Breast epithelium (tissue), 4 donors: ENCODE measurements at places on chromosomes 6 and 20. TPM values are rescaled to one million over a fixed set of nuclear protein-coding genes. Genes with fewer than 3 reads are reported as not detected.
A peak's percentile ranks its signal among the peaks of the same experiment; 100 is the strongest.

Gene CST5
- total RNA-seq, result not detected

Gene DNPH1
- 46.5 TPM for total RNA-seq

Gene PSMB9
- total RNA-seq, result 25.9 TPM

Gene MYB
- 1.1 TPM for total RNA-seq

Gene CGAS
- 3.7 TPM for total RNA-seq

Gene DEFB124
- total RNA-seq, result not detected

Gene TCP11
- not detected for total RNA-seq

Gene NNAT
- 9.7 TPM for total RNA-seq

Gene OR12D3
- not detected for total RNA-seq

Gene RRAGD
- 12.8 TPM for total RNA-seq

Gene TMEM63B
- total RNA-seq, result 16.7 TPM

DNA sequence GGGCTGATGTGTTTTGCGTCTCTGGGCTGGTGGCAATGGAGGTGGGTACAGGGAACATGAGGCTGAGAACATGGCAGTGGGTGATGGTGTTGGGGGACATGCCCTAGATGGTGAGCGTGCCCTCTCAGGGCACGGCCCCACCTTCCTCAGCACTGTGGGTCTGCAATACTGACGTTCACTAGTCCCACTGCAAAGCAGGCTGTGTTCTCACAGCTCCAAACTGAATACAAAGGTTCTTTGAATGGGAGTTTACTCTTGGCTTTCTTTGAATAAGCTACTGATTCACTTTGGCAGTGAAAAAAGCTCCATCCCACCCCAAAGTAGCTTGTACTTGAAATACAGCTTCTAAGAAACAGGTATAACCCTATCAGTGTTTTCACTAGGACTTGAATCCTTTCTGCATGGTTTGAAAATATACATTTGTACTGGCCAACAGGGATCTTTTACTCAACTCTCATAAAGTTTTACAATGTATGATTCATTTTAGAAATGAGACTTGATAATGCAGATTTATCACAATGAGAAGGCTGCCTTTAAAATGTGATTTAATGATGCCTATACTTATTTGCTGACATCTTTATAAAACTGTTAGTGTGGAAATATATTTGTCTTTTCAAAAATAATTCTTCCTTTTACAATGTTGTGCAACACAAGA, 400.7 kb downstream of the ZFAND3 start:
- no peaks in the 10 kb centered on the region for H3K4me1 ChIP-seq
- no peak overlapping the region for H3K27ac ChIP-seq
- no peaks in the 10 kb centered on the region for H3K27me3 ChIP-seq
- no peak overlapping the region for H3K4me3 ChIP-seq

DNA sequence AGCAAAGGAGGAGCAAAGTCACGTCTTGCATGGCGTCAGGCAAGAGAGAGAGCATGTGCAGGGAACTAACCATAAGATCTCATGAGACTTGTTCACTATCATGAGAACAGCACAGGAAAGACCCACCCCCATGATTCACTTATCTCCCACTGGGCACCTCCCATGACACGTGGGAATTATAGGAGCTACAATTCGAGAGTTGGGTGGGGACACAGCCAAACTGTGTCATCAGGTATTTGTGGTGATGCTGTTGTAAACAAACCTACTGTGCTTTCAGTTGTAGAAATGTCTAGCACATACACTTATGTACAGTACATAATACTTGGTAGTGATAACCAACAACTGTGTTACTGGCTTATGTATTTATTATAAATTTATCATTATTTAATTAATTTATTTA, 128.3 kb downstream of the UTRN start:
- H3K27ac ChIP-seq, result no peak overlapping the region
- no peaks in the 10 kb centered on the region for H3K4me1 ChIP-seq
- H3K4me3 ChIP-seq, result no peak overlapping the region
- DNase-seq, result no peak
- no peaks in the 10 kb centered on the region for H3K36me3 ChIP-seq
- H3K27me3 ChIP-seq, result no peaks in the 10 kb centered on the region

DNA sequence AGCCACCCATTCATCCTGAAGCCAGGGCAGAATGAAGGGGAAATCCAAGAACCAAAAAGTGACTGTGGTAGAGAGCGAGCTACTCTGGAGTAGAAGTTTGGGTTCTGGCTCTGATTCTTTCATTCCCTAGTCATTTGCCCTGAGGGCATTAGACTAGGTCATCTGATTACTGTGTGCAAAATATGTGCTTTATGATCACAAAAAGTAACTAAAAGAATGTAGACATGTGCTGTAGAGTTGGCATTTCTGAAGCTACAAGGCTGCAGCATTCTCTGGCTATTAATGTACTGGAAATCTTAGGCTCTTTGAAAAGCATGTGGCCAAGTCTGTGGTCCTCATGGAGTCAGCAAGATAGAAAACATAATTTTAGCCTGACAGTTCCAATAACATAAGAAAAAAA, 94.2 kb downstream of the TBC1D7 start:
- H3K27ac ChIP-seq, result no peak overlapping the region
- DNase-seq, result no peak
- H3K36me3 ChIP-seq, result no peaks in the 10 kb centered on the region
- H3K27me3 ChIP-seq, result no peaks in the 10 kb centered on the region

- DNase-seq, result no peak
- H3K4me3 ChIP-seq, result no peak overlapping the region
- H3K4me1 ChIP-seq, result no peaks in the 10 kb centered on the region
- H3K36me3 ChIP-seq, result no peaks in the 10 kb centered on the region
- no peak overlapping the region for H3K27ac ChIP-seq
Observed at GRCh38 chr6:117553142-117553541, 49.2 kb downstream of the GOPC start.

- H3K27ac ChIP-seq, result no peak overlapping the region
- no peaks in the 10 kb centered on the region for H3K27me3 ChIP-seq
- H3K36me3 ChIP-seq, result no peaks in the 10 kb centered on the region
- H3K4me3 ChIP-seq, result no peak overlapping the region
- H3K4me1 ChIP-seq, result no peaks in the 10 kb centered on the region
Observed at GRCh38 chr20:43305749-43306148, 116.0 kb upstream of the PTPRT start.

GRCh38 chr6:161057103-161058091, 65.8 kb downstream of the MAP3K4 start:
- no peaks in the 10 kb centered on the region for H3K4me1 ChIP-seq
- no peak overlapping the region for H3K27ac ChIP-seq
- DNase-seq, result no peak
- H3K4me3 ChIP-seq, result no peak overlapping the region

- DNase-seq, result no peak
- peak overlapping the region; percentile 60 for H3K27ac ChIP-seq
- peaks cover 15% of the 10 kb centered on the region for H3K4me1 ChIP-seq
- no peaks in the 10 kb centered on the region for H3K36me3 ChIP-seq
- H3K4me3 ChIP-seq, result no peak overlapping the region
- H3K27me3 ChIP-seq, result no peaks in the 10 kb centered on the region
Observed at GRCh38 chr20:41335591-41335990, 5.0 kb upstream of the LPIN3 start.

- no peak overlapping the region for H3K27ac ChIP-seq
- no peaks in the 10 kb centered on the region for H3K4me1 ChIP-seq
- H3K4me3 ChIP-seq, result no peak overlapping the region
- H3K27me3 ChIP-seq, result no peaks in the 10 kb centered on the region
Observed at GRCh38 chr6:127484212-127484863, 25.1 kb upstream of the KIAA0408 start.

DNA sequence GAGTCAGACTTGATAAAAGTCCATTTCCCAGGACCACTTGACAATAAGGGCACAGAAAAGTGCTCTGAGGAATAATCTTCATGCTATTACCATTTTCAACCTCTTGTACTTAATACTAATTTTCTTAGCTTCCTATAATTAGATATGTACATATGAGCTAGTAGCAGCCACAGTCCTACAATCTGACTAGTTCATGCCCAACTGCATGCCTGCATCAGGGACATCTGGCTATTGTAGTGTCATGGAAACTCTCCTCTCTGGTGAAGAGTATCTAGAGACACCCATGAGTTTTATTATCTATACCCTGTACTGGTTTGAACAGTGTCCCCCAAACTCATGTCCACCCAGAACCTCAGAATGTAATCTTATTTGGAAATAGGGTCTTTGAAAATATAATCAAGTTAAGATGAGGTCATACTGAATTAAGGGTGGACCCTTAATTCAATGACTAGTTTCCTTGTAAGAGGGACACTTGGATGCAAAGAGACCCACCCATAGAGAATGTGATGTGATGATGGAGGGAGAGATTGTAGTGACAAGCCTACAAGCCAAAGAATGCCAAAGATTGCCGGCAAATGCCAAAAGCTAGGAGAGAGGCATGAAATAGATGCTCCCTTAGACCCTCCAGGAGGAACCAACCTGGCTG, 13.9 kb upstream of the TRIM39 start:
- no peak overlapping the region for H3K4me3 ChIP-seq
- H3K27me3 ChIP-seq, result no peaks in the 10 kb centered on the region
- no peaks in the 10 kb centered on the region for H3K4me1 ChIP-seq
- DNase-seq, result no peak

DNA sequence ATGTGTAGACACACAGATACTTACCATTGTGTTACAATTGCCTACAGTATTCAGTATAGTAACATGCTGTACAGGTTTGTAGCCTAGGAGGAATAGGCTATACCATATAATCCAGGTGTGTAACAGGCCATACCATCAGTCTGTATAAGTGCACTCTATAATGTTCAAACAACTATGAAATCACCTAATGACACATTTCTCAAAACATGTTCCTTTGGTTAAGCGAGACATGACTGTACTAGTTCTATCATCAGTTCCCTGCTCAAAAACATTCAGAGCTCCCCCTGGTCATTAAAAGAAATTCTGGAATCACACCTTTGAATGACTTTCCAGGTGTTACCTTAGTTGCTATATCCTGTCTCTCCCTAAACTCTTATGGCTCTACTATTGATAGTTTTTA, 70.4 kb upstream of the SLC2A12 start:
- H3K27me3 ChIP-seq, result no peaks in the 10 kb centered on the region
- no peak overlapping the region for H3K27ac ChIP-seq
- H3K36me3 ChIP-seq, result no peaks in the 10 kb centered on the region
- no peak for DNase-seq
- H3K4me3 ChIP-seq, result no peak overlapping the region
- no peaks in the 10 kb centered on the region for H3K4me1 ChIP-seq

- no peak for DNase-seq
- H3K4me1 ChIP-seq, result peaks cover 10% of the 10 kb centered on the region
- H3K4me3 ChIP-seq, result no peak overlapping the region
- H3K27me3 ChIP-seq, result no peaks in the 10 kb centered on the region
- no peaks in the 10 kb centered on the region for H3K36me3 ChIP-seq
Observed at GRCh38 chr20:3162080-3162611, 2.5 kb upstream of the FASTKD5 start.

GRCh38 chr20:48639899-48640298, 187.9 kb downstream of the PREX1 start:
- H3K27ac ChIP-seq, result no peak overlapping the region
- H3K4me3 ChIP-seq, result no peak overlapping the region
- no peak for DNase-seq
- H3K27me3 ChIP-seq, result no peaks in the 10 kb centered on the region
- H3K36me3 ChIP-seq, result no peaks in the 10 kb centered on the region

- H3K4me1 ChIP-seq, result no peaks in the 10 kb centered on the region
- no peaks in the 10 kb centered on the region for H3K27me3 ChIP-seq
- no peak overlapping the region for H3K4me3 ChIP-seq
Observed at GRCh38 chr6:25413207-25413905, 134.2 kb downstream of the CARMIL1 start.

- H3K4me1 ChIP-seq, result no peaks in the 10 kb centered on the region
- H3K27ac ChIP-seq, result peak overlapping the region; percentile 75
Observed at GRCh38 chr6:169252505-169253189, 999 bp downstream of the THBS2 start.

DNA sequence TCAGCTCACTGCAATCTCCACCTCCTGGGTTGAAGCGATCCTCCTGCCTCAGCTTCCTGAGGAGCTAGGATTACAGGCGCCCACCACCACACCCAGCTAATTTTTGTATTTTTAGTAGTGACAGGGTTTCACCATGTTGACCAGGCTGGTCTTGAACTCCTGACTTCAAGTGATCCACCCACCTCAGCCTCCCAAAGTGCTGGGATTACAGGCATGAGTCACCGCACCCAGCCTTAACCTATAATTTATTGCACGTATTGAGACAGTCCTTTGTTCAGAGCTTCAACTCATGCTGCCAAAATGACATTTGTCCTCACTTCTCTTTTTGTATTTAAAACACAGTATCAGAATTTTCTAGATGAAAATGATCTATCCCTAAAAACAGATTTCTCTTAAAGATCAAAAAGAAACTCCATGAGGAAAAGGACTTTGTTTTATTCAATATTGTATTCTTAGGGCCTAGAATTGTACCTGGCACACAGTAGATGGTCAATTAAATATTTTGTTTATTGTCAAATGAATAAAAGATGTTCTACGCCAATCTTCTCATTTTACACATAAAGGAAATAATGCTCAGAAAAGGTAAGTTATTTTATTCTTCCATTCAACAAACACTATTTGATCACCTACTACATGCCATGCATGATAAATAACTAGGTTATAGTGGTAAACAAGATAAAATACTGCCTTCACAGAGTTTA, 10.8 kb downstream of the SERAC1 start:
- H3K36me3 ChIP-seq, result no peaks in the 10 kb centered on the region
- no peaks in the 10 kb centered on the region for H3K4me1 ChIP-seq
- no peak overlapping the region for H3K4me3 ChIP-seq
- no peak for DNase-seq

- no peak for DNase-seq
- no peak overlapping the region for H3K27ac ChIP-seq
- H3K36me3 ChIP-seq, result no peaks in the 10 kb centered on the region
- no peaks in the 10 kb centered on the region for H3K27me3 ChIP-seq
- H3K4me1 ChIP-seq, result peaks cover 5% of the 10 kb centered on the region
Observed at GRCh38 chr20:63556873-63557478, 3.0 kb downstream of the FNDC11 start.

- H3K4me1 ChIP-seq, result no peaks in the 10 kb centered on the region
- DNase-seq, result peak; percentile 35
- H3K4me3 ChIP-seq, result no peak overlapping the region
- no peak overlapping the region for H3K27ac ChIP-seq
Observed at GRCh38 chr20:437787-438486, 24.4 kb downstream of the TBC1D20 start.

- DNase-seq, result no peak
- peaks cover 4% of the 10 kb centered on the region for H3K4me1 ChIP-seq
- no peaks in the 10 kb centered on the region for H3K36me3 ChIP-seq
- no peaks in the 10 kb centered on the region for H3K27me3 ChIP-seq
Observed at GRCh38 chr6:137967689-137968454, 100.8 kb downstream of the TNFAIP3 start.

GRCh38 chr6:40889137-40889832, 149.7 kb downstream of the UNC5CL start:
- H3K27ac ChIP-seq, result no peak overlapping the region
- DNase-seq, result no peak
- no peak overlapping the region for H3K4me3 ChIP-seq
- no peaks in the 10 kb centered on the region for H3K36me3 ChIP-seq
- no peaks in the 10 kb centered on the region for H3K27me3 ChIP-seq

GRCh38 chr6:147508042-147508865, at the start of gene SAMD5:
SAMD5 (plus strand) TSS chr6:147508690; CDS start chr6:147508929, 239 bp downstream.
- DNase-seq, result peak; percentile 58
- peak within 1 kb of the TSS; percentile 66 for H3K4me3 ChIP-seq
- H3K4me1 ChIP-seq, result peaks cover 5% of the 10 kb centered on the region
- H3K27me3 ChIP-seq, result peaks cover 8% of the 10 kb centered on the region
- no peaks in the 10 kb centered on the region for H3K36me3 ChIP-seq
- H3K27ac ChIP-seq, result peak within 1 kb of the TSS; percentile 87
